ENCODE measurements at places on chromosomes 3 and 15.

DNA sequence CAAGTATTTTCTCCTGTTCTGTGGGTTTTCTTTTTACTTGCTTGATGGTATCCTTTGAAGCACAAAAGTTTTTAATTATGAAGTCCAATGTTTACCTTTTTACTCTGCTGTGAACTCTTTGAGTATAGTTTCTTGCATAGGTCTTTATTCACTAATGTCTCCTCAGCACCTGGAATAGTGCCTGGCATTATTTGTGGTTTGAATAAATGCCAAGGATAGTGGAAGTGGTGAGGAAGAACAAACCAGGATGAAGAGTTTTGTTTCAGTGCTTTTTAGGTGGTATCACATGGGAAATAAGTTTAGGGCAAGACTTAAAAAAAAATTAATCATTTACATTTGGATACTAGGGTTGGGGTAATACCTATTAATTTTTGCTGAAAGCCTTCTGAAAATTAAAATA, 25.7 kb downstream of the GPD1L start:
- DNase-seq = no peak

GRCh38 chr3:43288366-43288765, 2.0 kb downstream of the SNRK start:
- no peak for DNase-seq

- peak; percentile 3 for DNase-seq
Measured at GRCh38 chr3:161104561-161105551, at the start of gene B3GALNT1. Gene B3GALNT1 (minus strand): TSS chr3:161105349. CDS start chr3:161086754, 18,595 bp downstream.

GRCh38 chr3:37032961-37033360, 39.6 kb downstream of the MLH1 start:
- DNase-seq = no peak

GRCh38 chr15:68603951-68604350, 25.2 kb downstream of the CORO2B start:
- DNase-seq = no peak

DNA sequence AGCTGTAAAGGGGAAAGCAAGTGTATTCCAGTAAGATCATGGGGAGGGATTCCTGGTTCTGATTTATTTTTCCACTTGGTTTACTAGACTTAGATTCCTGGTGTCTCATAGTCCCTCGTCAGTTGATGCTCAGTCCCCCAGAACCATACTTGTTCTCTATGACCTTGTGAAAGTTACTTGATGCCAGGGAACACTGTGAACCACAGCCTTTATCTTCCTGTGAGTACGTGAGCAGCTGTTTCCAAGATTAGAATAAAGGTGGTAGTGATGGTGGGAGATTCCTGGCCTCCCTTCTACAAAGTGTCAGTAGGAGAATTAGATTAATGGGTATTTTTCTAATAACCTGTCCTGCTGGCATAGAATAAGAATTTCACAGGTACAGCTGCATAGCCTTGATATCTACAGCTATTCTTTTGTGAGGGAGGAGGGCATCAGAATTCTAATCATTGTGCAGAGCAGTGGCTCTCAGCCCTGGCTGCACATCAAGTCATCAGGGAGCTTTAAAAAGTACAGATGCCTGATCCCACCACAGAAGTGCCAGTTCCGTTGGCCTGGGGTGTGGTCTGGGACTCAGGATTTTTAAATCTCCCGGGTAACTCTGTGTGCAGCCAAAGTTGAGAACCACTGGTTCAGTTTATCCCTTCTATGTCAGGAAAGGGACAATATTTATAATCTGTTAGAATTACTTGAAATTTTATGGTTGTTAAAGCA, 20.0 kb downstream of the GPD1L start:
- DNase-seq = no peak

- no peak for DNase-seq
Measured at GRCh38 chr3:131806736-131807135, 228.1 kb downstream of the CPNE4 start.

DNA sequence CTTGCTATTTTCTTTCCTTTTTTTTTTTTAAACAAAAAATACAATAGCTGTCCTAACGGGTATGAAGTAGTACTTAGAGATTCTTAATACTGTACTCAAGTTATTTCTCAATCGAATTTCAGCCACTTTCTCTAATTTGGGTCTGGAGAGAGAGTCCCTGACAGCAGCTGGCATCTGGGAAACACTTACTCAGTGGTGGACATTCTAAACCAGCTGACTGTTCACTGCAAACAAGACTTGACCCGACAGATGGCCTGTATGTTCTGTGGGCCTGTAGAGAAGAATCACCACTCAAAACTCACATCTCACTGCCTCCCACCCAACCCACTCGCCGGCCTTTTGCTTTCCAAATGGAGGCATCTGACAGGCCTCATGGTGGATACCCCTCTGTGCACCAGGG, 199.6 kb downstream of the ATP10A start:
- DNase-seq = no peak

- DNase-seq = no peak
Measured at GRCh38 chr3:167507954-167508353, 34.1 kb upstream of the SERPINI2 start.

GRCh38 chr3:31505371-31506048, 27.2 kb upstream of the STT3B start:
- no peak for DNase-seq

DNA sequence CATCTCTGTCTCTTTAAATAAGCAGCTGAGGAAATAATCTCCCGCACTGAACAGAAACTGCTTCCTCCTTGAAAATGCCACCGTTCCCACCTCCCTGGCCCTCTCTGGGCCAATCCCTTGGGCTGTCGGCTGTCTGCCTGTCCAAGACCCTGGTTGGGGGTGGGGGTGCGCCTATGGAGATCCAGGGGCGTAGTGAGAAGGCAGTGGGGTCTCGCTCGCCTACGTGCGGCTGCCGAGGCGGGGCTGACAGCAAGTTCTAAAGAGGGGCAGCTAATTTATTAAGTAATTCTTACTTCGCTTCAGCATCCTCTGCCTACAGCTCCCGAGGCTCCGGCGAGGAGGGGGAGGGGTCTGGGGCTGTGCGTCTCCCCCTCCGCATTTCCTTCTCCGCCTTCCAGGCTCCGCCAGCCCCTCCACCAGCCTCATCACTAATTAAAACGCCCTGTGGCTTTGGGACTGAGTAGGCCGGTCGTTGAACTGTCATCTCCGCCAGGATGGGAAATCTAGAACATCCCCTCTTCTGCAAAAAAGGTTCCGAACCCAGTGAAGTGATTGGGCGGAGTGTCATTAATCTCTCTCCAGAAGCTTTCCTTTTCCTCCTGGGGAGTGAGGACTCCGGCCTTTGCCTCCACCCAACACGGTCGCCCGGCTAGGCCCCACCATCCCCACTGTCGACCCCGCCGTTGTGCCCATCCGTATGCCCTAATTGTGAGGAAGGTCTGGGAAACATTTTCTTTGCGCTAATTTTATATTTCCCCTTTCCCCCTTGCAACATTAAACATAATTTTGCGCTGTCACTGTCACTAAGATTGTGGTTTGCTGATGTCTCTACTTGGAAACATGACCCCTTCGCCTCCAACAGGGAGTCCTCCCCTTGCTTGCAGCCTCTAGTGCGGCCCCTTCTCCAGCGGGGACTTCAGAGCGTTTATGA, 16.9 kb downstream of the NR2F2 start:
- no peak for DNase-seq

GRCh38 chr3:172640751-172641150, 70.1 kb downstream of the NCEH1 start:
- DNase-seq = no peak

DNA sequence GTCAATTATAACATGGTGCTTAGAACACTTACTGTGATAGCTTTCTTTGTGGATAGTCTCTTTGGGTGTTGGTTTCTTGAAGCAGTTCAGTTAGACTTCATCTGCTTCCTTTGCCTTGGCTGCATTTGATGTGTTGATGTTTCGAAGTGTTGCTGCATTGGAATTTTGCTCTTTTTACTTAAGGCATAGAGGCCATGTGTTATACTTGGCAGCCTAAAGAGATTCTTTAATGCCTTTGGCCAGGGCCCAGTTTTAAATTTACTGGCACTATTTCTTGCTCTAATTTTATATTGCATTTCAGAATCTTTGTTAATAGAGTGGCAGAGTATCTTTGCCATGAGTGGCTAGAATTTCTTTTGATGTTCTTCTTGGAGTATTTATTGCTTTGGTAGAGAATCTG, 21.2 kb downstream of the NR1D2 start:
- DNase-seq = no peak

DNA sequence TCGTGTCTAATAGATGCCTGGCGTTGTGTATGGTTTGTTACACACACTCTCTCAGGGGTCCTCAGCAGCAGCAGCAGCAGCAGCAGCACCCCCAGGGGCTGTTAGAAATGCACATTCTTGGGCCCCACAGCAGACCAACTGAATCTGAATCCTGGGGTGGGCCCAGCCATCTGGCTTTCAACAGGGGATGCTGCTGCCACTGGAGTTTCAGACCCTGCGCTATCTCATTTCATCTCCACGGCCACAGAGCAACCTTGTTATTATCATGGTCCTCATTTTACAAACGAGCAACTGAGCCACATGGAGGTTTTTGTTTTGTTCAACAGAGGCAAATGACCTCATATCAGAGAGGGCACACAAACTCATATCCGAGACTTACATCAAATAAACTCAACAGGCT, 47.7 kb downstream of the MGLL start:
- DNase-seq = no peak
